ENCODE measurements at places on chromosomes 3 and 15.

- no peak for DNase-seq
Observed at GRCh38 chr15:77804210-77804609, 171.5 kb upstream of the LINGO1 start.

DNA sequence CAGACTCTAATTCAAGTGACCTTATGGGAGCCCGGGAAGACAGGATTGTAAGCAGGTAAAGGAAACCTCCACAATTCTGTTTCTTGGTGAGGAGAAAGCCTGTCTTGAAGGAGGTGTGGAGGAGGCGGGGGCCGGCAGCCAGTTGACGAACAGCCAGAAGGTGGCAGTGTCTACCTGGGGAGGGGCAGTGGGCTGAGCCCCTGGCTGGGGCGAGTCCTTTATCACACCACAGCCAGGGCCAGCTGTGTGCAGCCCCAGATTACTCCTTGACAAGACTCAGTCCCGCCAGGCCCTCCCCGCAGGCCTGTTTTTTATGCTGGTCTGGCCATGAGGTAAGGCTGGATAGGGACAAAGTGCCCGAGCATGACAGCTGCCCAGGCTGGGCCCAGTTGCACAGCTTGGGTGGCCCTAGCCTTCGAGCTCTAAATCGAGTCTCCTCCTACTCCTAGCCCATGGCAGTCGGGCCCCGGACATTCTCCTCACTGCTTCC is 40.9 kb upstream of the IDH2 start:
- no peak for DNase-seq

- peak; percentile 43 for DNase-seq
Observed at GRCh38 chr3:42772670-42773408, at the start of gene CCDC13. TSS of gene CCDC13 (minus strand) at chr3:42773253. CDS start at chr3:42758345, 14,908 bp downstream.

- no peak for DNase-seq
Observed at GRCh38 chr3:196365736-196366135, 27.5 kb upstream of the TM4SF19 start.

- DNase-seq = no peak
Observed at GRCh38 chr3:13574083-13574797, 25.3 kb downstream of the FBLN2 start.

- no peak for DNase-seq
Observed at GRCh38 chr3:116905794-116906193, 196.2 kb downstream of the TUSC7 start.

- DNase-seq = no peak
Observed at GRCh38 chr3:125271127-125271526, 58.6 kb upstream of the SLC12A8 start.

DNA sequence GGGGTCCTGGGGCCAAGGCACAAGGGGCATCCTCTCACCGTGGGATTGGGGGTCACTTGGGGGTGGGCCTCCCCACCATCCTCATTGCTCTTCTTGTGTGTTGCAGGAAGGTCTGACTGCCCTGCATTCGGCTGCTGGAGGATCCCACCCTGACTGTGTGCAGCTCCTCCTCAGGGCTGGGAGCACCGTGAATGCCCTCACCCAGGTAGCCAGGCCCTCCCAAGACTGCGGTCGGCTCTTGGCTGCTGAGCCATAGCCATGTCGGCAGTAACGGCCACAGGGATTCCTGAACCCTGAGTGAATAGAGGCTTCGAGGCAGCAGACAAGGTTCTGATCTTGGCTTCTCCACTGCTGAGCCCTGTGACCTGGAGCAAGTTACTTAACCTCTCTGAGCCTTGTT is 19.7 kb downstream of the ANKDD1A start:
- DNase-seq = no peak

DNA sequence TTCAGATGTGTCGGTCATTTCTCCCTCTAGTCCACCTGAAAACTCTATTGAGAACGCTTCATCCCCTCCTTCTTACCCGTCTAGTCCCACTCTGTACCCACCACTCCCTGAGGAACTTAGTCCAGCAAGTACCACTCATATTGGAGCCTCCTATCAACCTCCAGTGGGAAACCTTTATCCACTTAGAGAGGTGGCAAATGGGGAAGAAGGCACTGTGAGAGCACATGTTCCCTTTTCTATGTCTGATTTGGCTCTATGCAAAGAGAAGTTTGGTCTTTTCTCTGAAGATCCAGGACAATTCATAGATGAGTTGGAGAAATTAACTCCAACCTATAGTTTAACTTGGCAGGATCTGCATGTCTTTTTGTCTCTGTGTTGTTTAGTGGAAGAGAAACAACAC is 17.0 kb upstream of the RPN1 start:
- no peak for DNase-seq

GRCh38 chr3:58575971-58576652 is 1.1 kb downstream of the FAM107A start:
- DNase-seq = no peak

GRCh38 chr15:99845009-99845408 is 111.8 kb upstream of the LYSMD4 start:
- no peak for DNase-seq

GRCh38 chr15:52523192-52523591 is 5.5 kb downstream of the MYO5A start:
- DNase-seq = peak; percentile 90

DNA sequence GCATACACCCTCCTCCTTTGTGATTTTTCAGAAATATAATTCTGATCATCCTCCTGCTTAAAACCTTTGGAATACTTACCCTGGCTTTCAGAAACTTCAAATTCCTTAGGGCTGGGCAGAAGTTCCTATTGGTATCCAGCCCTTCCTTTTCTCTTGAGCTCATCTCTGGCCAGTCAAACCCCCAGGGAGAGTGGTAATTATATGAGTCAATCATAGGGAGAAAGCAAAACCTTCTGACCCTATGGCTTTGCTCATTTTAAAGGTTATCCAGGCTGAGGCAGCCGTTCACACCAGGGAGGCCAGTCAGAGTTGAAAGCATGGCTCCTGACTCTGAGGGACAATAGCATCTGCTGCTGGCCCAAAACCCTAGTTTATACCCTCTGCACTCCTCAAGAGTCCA is 23.9 kb upstream of the CTNNB1 start:
- DNase-seq = no peak
